ENCODE measurements at places on chromosomes 7 and 10.

GRCh38 chr7:80815733-80816132, 103.1 kb downstream of the SEMA3C start:
- DNase-seq, result no peak

DNA sequence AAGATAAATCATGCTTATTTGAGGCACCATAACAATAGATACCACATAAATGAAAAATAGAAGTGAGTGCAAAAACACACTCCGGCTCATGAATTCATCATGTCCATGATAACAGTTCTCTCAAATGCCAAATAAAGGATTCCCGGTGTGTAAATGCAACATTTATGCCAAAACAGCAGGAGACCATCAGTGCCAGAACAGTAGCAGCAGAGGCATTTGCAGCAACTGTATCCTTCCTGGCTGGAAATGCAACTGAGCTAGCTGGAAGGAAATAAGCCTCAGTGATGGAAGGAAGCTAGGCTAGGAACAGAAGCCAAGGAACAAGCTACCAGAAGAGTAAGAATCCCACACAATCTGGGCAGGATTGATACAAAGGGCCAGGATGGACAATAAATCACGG, 79.9 kb upstream of the THSD7A start:
- DNase-seq, result no peak

GRCh38 chr10:77613476-77614130, 24.0 kb downstream of the KCNMA1 start:
- DNase-seq, result no peak

DNA sequence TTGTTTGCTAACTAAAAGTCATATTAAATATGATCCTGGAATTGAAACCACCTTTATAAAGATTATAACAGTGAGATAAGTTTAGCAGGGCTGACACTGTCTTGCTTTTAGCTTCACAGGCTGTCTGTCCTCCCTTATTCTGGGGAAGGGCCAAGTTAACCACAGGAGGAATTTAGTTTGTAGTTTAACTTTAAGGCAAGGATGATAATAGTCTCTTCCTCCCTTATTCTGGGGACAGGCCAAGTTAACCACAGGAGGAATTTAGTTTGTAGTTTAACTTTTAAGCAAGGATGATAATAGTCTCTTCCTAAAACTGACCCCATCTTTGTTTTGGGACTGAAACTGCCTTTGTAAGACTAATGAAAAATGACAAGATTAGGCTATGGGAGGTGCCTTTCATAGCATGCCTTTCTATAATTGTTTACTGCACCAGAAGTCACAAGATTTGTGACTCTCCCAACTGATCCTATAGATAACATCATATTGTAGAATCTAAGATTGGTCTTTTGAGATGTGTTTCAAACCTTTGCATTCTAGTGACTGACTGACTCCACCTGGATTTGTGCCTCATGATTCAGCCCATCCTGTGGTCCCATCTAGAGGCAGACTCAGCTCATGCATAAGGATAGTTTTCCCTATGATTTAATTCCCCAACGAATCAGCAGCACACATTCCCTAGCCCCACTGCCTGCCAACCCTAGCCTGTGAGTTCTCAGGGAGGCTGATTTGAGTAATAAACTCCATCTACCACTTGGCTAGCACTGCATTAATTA, 212.0 kb downstream of the MAGI2 start:
- no peak for DNase-seq

DNA sequence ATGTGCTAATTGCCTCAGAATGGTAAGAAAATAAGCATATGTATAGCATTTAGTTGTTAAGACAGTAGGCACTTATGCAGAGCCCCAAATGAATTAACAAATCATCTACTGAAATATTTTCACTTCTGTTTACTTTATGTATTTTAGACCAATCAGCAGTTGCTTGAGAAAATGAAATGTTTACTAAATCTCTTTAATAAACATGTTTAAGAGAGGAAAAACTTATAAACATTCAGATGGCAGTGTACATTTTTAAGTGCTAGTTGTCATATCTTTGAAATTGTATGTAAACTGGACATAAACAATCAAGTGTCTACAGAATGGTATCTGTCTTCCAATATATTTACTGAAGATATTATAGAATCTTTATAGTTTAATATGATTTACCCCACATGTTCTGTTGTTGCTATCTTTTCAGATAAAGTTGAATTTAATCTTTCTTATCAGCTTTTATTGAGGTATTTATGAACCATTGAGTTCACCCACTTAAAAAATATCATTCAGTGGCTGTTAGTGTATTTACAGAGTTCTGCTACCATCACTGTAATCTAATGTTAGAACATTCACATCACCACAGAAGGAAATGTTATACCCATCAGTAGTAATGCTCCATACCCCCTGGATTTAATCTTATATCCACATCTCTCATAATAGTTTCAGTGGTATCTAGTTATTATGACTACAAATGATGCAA, 264.3 kb downstream of the ADK start:
- DNase-seq, result no peak

DNA sequence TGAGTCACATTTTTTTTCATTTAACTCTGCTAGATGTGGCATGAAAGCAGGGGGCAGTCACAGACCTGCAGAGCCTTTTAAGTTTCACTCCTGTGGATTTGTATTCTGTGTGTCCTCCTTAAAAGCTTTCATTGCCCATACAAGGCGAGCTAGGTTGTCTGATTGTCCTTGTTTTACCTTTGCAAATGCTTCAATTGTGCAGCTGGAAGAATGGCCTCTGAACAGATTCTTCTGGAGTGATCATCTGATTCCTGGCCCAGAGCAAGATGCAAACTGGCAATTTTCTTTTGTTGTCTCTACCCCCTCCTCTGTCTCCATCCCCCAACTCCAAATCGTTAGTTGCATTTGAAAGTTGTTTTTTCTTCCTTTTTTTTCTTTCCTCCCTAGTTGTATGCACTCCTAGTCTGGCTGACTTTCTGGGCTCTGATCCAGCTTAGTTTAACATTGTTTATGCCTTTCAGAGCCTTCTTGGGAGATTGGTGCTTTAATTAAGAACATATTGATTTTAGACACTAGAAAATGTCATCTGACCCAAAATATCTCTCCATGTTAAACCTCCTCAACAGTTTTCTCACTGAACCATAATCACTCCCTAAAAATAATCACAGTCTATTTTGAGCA, 150.2 kb downstream of the REEP3 start:
- no peak for DNase-seq

- no peak for DNase-seq
Observed at GRCh38 chr10:99325281-99325680, 3.9 kb upstream of the CNNM1 start.

GRCh38 chr10:42989481-42989921, 87.4 kb upstream of the RET start:
- no peak for DNase-seq

GRCh38 chr10:70167246-70167645, 3.1 kb downstream of the SAR1A start:
- DNase-seq, result no peak

DNA sequence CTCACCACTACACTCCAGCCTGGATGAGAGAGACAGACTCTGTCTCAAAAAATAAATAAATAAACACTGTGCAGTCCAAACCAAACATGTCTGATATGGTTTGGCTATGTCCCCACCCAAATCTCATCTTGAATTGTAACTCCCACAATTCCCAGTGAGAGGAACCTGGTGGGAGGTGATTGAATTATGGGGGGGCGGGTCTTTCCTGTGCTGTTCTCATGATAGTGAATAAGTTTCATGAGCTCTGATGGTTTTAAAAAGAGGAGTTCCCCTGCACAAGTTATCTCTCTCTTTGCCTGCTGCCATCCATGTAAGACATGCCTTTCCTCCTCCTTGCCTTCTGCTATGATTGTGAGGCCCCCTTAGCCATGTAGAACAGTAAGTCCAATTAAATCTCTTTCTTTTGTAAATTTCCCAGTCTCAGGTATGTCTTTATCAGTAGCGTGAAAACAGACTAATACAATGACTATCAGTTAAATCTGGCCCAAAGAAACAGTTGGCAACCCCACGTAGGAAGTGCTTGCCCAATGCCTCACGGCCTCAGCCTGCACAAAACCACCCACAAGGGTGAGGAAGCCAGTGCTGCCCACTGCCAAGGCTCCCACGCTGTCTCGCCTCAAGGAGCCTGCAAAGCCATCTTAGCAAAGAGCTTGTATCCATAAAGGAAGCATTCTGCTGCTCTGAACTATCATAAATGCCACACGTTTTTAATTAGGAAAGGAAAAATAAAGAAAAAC, 64.7 kb downstream of the PIK3AP1 start:
- no peak for DNase-seq

DNA sequence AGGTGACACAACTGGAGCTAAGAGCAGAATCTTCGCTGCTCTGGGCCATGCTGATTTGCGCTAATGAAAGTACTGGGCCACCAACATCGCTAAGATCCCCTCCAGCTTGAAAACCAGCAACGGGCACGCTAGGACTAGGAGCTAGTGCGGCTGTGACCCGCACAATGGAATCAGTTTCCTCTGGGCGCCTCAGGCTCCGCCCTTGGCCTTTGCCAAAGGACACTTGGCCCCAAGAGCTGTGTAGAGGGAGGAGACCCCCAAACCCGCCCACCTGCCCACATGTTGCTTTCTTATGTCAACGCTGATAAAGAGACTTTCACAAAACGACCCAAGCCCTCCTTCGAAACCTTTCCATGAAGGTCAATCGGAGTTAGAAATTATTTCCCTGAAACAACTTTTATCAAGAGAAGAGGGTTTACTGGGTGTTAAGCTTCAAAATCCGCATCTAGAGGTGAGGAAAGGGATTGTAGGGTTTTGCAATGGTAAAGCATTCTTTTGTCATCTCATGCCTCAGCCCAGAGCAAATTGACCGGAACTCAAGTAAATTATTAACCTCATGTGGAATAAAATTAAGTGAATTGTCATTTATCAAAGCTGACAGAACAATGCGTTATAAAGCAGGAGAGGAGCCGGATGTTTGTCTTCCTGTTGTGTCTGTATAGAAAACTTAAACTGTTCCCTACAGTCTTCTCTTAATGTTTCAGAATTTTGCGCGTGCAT, 9.4 kb downstream of the ABCB5 start:
- no peak for DNase-seq

DNA sequence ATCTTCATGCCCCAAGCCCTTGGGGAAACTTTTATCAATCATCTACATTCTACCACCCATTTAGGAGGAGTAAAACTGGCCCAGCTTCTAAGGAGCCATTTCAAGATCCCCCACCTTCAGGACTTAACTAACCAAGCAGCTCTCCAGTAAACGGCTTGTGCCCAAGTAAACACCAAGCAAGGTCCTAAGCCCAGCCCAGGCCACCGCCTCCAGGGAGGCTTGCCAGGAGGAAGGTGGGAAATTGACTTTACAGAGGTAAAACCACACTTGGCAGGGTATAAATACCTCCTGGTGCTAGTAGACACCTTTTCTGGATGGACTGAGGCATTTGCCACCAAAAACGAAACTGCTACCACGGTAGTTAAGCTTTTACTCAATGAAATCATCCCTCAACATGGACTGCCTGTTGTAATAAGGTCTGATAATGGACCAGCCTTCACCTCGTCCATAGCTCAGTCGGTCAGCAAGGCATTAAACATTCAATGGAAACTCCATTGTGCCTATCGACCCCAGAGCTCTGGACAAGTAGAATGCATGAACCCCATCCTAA, 5.6 kb downstream of the AKR1B15 start:
- DNase-seq, result no peak

DNA sequence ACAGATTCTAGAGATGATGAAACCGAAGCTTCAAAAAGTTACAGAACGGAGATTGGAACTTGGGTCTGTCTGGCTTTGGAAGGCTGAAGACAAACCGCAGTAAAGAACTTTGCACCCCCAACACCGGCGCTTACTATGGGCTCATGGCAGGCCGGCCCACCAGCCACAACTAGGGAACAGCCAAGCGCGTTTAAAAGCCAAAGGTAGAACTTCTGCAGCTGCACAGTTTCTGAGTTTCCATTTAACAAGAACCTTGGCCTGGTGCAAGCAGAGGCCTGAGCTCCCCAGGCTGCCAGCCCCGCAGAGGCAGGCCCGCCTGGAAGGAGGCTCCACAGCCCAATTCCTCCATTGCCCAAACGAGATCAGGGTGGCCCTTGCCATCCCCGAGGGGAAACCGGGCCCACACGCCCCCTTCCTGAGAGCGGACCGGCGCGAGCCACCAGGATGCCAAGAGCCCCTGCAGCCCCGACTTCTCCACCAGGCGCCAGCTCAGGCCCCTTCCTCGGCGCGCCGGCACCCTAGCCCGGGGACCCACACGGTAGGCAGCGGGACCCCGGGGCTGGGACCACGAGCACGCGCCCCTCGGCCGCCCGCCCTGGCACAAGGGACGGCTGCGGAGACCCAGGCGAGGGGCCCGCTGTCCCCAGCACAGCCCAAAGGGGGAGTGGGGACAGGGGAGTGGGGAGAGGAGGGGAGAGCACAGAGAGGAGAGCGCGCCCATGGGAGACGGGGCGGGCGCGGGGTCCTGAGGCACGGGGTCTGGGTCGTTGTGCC, 566 bp downstream of the MAD1L1 start:
- DNase-seq, result no peak

GRCh38 chr10:70221030-70221429, 12.2 kb downstream of the PPA1 start:
- no peak for DNase-seq

- DNase-seq, result no peak
Observed at GRCh38 chr10:127310923-127311322, 114.5 kb upstream of the INSYN2A start.

- DNase-seq, result no peak
Observed at GRCh38 chr10:31730776-31731175, 197.9 kb downstream of the ARHGAP12 start.

- DNase-seq, result no peak
Observed at GRCh38 chr7:42461537-42461936, 224.5 kb upstream of the GLI3 start.

DNA sequence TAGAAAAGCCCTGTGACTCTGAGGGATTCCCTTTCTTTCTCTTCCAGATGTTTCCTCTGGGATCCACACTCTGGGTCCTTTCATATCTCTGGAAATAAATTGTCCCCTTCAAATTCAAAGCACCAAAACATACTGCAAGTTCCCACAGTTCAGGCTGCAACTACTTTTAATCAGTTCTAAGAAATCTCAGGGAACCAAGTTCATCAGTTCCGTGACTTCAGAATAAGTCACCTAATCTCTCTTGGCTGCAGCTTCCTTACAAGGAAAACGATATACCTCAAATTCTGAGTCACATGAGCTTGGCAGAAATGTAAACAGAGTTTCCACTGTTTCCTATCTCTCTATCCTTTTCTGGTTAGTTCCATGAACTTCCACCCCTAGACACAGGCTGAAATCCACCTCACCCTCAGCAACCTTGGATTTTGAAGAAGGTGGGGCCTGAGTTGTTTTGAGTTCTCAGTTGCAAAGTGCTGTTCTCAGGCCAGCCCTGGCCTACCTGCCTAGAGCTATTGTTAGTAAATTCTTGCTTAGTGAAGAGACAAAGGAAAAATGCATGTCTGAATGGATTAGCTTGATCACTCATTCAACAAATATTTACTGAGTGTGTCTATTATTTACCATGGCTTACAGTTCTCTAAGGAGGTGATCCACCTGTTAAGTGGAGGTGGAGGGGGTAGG, 59.3 kb upstream of the IL6 start:
- DNase-seq, result no peak

Measured in stimulated activated CD8-positive, alpha-beta memory T cell treated with anti-CD3 and anti-CD28 coated beads, Interleukin-15, amount 100 ng/mL, for 24 hours (primary cell).